ENCODE measurements at places on chromosomes 1 and 21. TPM values are rescaled to one million over a fixed set of nuclear protein-coding genes. Genes with fewer than 3 reads are reported as not detected.

DNA sequence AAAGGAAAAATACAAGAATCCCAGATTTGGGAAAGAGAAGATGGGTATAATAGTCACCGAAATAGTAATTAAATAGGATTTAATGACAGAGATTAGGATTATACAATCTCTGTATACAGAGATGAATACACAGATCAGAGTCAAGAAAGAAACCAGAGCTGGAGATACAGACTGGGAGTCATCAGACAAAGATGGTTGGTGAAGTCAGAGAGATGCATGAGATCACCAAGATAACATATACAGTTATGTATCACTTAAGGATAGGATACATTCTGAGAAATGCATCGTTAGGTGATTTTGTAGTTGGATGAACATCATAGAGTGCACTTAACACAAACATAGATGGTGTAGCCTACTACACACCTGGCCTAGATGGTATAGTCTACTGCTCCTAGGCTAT is 49.8 kb downstream of the VCAM1 start:
- no peak overlapping the region for H3K27ac ChIP-seq
- H3K4me3 ChIP-seq: no peak overlapping the region
- peaks cover 16% of the 10 kb centered on the region for H3K27me3 ChIP-seq

GRCh38 chr1:3880429-3881192 is 19.5 kb downstream of the C1orf174 start:
- peaks cover 23% of the 10 kb centered on the region for H3K36me3 ChIP-seq
- H3K27ac ChIP-seq: peak overlapping the region; percentile 73
- DNase-seq: no peak
- peaks cover 13% of the 10 kb centered on the region for H3K4me1 ChIP-seq

DNA sequence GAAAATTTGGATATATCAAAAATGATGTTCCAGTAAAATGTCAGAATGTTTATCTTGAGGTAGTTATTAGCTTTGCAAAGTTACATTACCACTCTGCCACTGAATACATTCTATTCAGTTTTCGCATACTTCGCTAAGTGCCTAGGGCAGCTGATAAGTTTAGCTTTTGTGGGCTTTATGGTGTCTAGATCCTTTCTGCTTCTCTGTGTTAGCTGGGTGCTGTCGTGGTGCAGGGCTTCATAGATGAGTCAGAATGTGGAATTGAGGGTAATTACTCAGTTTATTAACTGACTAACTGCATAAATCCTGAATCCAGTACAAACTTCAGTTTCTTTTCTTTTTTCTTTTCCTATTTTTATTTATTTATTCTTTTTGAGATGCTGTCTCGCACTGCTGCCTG is 21.5 kb downstream of the NCAM2 start:
- no peak for DNase-seq
- H3K27ac ChIP-seq: no peak overlapping the region
- no peaks in the 10 kb centered on the region for H3K36me3 ChIP-seq
- H3K27me3 ChIP-seq: no peaks in the 10 kb centered on the region
- H3K4me1 ChIP-seq: no peaks in the 10 kb centered on the region

GRCh38 chr1:192378276-192378675 is 61.5 kb downstream of the RGS21 start:
- peaks cover 2% of the 10 kb centered on the region for H3K27me3 ChIP-seq
- H3K36me3 ChIP-seq: no peaks in the 10 kb centered on the region
- H3K27ac ChIP-seq: no peak overlapping the region

GRCh38 chr1:176884911-176885310 is 279.6 kb downstream of the ASTN1 start:
- H3K4me3 ChIP-seq: no peak overlapping the region
- DNase-seq: no peak
- no peaks in the 10 kb centered on the region for H3K4me1 ChIP-seq
- H3K27me3 ChIP-seq: no peaks in the 10 kb centered on the region
- H3K36me3 ChIP-seq: no peaks in the 10 kb centered on the region
- no peak overlapping the region for H3K27ac ChIP-seq

GRCh38 chr1:154906621-154907081 is 29.9 kb downstream of the PMVK start:
- no peak overlapping the region for H3K4me3 ChIP-seq
- H3K4me1 ChIP-seq: no peaks in the 10 kb centered on the region
- no peaks in the 10 kb centered on the region for H3K36me3 ChIP-seq
- H3K27me3 ChIP-seq: peaks cover 2% of the 10 kb centered on the region
- DNase-seq: no peak

- peak; percentile 93 for DNase-seq
- peaks cover 59% of the 10 kb centered on the region for H3K4me1 ChIP-seq
- H3K4me3 ChIP-seq: peak overlapping the region; percentile 5
- peak overlapping the region; percentile 71 for H3K27ac ChIP-seq
- H3K27me3 ChIP-seq: peaks cover 17% of the 10 kb centered on the region
- H3K36me3 ChIP-seq: peaks cover 2% of the 10 kb centered on the region
These were observed 6.1 kb downstream of the LDLRAP1 start for GRCh38 chr1:25549273-25550154.

DNA sequence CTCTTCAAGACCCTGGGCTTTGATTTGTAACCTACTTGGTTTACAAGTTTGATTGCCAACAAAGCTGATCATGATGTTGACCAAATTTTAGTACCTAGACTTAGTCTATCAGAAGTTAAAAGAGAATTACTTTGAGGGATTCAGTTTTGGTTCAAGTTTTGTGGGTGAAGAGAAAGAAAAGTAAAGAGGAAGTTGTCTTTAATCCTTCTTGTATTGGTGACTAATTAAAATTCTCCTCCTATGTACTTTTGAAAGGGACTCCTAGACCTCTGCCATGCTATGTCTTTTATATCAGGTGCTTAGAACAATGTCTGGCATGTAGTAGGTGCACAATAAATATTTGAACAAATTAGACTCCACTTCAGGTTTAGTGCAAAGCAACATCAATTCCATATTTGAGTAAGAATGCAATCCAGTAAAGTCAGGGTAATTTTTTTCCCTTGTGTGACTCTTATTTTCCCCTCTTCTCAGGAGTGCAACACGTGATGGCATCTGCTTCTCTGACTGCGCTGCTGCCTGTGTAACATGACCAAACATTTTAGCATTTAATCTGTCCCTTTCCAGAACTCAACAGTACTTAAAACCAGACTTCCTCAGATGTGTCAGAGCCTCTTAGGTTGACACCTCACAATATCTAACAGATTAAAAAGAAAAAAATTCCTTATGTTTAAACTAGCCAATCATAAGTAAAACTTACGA is 41.1 kb upstream of the KCNQ4 start:
- H3K4me3 ChIP-seq: no peak overlapping the region
- H3K27ac ChIP-seq: peak overlapping the region; percentile 30
- DNase-seq: no peak
- peaks cover 61% of the 10 kb centered on the region for H3K36me3 ChIP-seq
- H3K4me1 ChIP-seq: peaks cover 29% of the 10 kb centered on the region

DNA sequence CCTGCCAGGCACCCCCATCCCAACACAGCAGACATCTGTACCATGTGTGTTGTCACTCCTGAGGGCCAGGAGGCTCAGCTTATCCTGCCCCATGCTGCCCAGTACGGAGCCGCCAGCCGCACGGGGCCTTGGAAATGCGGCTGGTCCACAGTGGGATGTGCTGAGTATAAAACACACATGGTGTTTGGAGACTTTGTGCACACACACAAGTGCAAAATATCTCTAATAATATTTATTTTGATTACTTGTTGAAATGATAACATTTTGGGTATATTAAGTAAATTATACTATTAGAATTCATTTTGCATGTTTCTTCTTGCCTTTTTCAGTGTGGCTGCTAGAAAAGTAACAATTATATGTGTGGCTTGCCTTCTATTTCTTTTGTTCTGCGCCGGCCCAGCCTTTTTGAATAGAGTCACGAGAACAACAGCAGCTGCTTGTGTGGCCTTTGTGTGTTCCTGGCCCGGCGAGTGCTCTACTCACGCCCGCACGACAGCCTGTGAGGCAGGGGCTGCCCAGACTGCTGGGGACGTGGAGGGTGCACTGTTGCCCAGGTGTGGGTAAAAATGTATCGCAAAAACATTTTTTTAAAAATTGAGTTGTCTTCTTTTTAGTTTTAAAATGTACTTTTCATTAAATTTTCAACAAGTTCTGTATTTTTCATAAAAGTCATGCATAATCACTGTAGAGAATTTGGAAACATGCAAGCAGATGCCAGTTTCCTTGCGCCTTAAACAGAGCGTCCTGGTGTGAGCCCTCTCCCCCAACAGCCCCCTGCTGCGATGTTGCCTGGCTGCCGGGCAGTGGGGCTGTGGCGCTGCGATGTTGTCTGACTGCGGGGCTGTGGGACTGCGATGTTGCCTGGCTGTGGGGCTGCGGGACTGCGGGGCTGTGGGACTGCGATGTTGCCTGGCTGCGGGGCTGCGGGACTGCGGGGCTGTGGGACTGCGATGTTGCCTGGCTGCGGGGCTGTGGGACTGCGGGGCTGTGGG is 35.5 kb downstream of the COQ8A start:
- no peak for DNase-seq
- H3K36me3 ChIP-seq: peaks cover 8% of the 10 kb centered on the region
- H3K27me3 ChIP-seq: no peaks in the 10 kb centered on the region
- H3K4me1 ChIP-seq: no peaks in the 10 kb centered on the region
- no peak overlapping the region for H3K27ac ChIP-seq

DNA sequence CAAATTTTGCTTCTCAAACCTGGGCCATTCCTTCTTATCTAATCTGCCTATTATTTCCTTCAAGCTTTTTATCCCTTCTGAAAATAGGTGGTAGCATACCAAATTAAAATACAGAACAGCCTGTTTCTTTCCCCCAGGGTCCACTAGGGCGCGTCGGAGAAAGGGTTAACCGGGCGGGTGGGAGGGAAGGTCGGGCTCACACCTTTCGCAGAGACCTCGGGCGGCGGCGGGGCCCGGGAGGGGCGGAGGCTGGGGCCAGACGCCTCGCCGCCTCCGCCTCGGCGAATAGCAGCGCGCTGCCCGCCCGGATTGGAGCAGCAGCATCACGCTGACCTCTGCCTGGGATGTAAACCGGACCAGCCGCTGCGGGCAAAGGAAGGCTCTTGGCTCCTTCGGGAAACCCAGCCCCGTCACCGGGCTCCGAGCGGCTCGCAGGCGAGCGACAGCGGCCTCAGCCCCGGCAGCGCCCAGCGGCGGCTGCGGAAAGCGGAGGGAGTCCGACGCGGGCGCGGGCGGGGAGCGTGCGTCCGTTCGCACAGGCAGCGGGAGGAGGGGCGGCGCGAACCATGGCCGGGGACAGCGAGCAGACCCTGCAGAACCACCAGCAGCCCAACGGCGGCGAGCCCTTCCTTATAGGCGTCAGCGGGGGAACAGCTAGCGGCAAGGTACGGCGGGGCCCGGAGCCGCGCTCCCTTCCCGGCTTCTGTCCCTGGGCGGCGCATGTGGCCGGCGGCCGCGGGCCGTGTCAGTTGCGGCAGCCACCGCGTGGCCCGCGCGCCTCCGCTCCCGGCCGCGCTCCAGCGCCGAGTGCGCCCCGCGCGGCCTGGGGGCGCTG is at the start of gene UCK2:
Gene UCK2 (plus strand): TSS at position 347 of the 835 bp plus-strand sequence. CDS start 220 bp downstream, at position 567.
- H3K4me1 ChIP-seq: peaks cover 31% of the 10 kb centered on the region
- H3K4me3 ChIP-seq: peak within 1 kb of the TSS; percentile 91
- H3K36me3 ChIP-seq: peaks cover 6% of the 10 kb centered on the region
- peak; percentile 77 for DNase-seq

DNA sequence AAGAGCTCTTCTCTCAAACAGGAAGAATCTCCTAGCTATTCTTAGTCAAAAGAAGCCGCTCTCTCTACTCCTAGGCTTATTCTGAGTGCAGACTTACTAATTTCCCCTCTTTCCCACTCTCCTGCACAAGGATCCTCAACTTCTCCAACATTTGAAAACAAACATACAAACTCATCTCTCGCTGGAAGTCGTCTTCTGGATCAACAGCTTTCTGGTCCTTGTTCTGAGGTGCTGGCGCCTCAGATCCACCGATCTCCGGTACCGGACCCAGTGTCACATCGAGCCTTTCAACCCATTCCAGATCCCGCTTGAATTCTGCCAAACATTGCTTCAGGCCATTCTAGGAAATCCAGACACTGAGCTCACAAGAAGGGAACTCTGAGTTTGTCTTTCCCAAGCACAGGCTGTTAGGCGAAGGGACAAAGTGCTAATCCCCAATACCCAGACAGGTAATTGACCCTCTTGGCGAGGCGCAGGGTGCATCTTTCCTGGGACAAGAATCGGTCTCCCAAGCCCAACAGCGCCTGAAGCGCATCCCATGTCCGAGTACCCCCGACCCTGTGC is 696 bp downstream of the EBNA1BP2 start:
- H3K4me1 ChIP-seq: peaks cover 28% of the 10 kb centered on the region
- H3K4me3 ChIP-seq: peak overlapping the region; percentile 93
- peaks cover 30% of the 10 kb centered on the region for H3K36me3 ChIP-seq
- peak overlapping the region; percentile 90 for H3K27ac ChIP-seq
- peaks cover 18% of the 10 kb centered on the region for H3K27me3 ChIP-seq

DNA sequence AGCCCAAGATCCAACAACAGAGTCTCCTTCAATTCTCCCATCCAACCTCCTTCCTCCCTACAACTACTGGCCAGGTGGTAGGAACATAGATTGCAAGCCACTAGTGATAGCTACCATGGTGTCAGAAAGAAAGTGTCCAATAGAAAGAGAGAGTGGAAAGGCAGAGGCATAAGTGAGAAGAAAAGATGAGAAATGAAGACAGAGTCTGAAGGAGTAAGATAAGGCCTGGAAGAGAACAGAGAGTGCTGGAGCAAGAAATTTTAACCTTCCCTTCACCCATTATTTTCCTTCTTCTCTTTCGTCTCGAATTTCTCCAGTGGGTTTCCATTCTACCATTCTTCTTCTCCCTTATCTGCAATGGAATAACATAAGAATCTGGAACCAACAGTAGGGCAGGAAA is 57.9 kb downstream of the CDC42BPA start:
- no peak overlapping the region for H3K4me3 ChIP-seq
- peaks cover 14% of the 10 kb centered on the region for H3K27me3 ChIP-seq
- no peaks in the 10 kb centered on the region for H3K4me1 ChIP-seq
- no peak for DNase-seq

DNA sequence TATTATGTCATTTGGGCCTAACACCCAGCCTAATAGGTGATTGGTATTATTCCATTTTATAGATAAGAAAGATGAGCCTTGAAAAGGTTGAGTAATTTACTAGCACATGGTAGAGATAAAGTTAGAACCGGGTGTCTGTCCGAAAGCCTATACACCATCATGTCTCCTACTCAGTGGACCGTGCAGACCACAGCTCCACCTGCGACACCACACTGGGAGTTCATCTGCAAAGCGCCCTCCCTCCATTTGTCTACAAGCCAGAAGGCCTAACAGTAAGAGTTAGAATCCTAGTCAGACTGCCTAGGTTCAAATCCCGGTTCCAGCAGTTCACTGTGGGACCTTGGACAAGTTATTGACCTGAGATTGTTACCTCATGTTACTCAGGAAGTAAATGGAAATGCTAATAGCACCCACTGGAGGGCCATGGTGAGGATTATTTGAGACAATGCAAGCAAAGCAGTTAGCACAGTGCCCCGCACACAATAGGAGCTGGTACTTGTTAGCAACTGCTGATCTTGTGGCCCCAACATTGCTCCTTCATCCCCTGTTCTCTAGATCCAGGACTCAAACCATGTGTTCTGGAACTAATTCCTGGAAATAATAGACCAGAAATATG is 20.5 kb downstream of the ARMH1 start:
- peaks cover 25% of the 10 kb centered on the region for H3K4me1 ChIP-seq
- no peak for DNase-seq
- H3K27ac ChIP-seq: peak overlapping the region; percentile 4
- H3K36me3 ChIP-seq: peaks cover 2% of the 10 kb centered on the region

Gene SPATA46
- not detected for total RNA-seq

Gene TRIM67
- not detected for total RNA-seq

Gene TNNT2
- total RNA-seq: not detected

Gene PTAFR
- total RNA-seq: 0.20 TPM

Gene OVAAL
- total RNA-seq: not detected
